ENCODE measurements at places on chromosomes 12 and 14.

GRCh38 chr14:58807191-58807590 lies 169.4 kb downstream of the DACT1 start:
- no peaks in the 10 kb centered on the region for H3K4me1 ChIP-seq
- no peak for DNase-seq
- H3K36me3 ChIP-seq = no peaks in the 10 kb centered on the region
- no peak overlapping the region for H3K4me3 ChIP-seq
- H3K27me3 ChIP-seq = no peaks in the 10 kb centered on the region

DNA sequence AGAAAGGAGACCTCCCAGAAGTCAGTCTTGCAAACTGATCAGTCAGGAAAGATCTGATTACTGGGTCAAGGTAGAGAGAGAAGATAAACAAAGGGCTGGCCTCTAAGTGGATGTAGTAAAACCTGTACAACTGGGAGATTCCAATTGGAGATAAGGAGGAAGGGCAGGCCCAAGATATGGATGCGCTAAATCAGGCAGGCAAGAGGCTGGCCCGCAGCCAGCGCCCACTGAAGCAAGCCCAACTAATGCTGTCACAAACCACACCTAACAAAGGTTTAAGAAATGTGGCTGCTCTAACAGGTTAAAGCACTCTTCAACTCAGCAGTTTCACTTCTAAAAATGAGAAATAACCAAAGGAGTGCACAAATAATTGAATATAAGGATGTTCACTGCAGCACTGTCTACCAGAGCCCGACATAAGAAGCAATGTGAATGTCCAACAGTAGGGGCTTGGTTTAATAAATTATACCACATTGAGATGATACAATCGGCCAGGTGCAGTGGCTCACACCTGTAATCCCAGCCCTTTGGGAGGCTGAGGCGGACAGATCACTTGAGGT lies 4.7 kb downstream of the GLTP start:
- peaks cover 52% of the 10 kb centered on the region for H3K4me1 ChIP-seq
- H3K27me3 ChIP-seq = no peaks in the 10 kb centered on the region
- no peak overlapping the region for H3K27ac ChIP-seq
- peaks cover 26% of the 10 kb centered on the region for H3K36me3 ChIP-seq
- H3K4me3 ChIP-seq = no peak overlapping the region

GRCh38 chr14:83044001-83044400 lies 1510.3 kb upstream of the SEL1L start:
- H3K36me3 ChIP-seq = no peaks in the 10 kb centered on the region
- DNase-seq = no peak
- no peak overlapping the region for H3K4me3 ChIP-seq
- no peaks in the 10 kb centered on the region for H3K27me3 ChIP-seq

- no peaks in the 10 kb centered on the region for H3K27me3 ChIP-seq
- DNase-seq = no peak
- no peaks in the 10 kb centered on the region for H3K36me3 ChIP-seq
- no peaks in the 10 kb centered on the region for H3K4me1 ChIP-seq
- H3K27ac ChIP-seq = no peak overlapping the region
Observed at GRCh38 chr12:87784350-87784749, 244.9 kb downstream of the C12orf50 start.

DNA sequence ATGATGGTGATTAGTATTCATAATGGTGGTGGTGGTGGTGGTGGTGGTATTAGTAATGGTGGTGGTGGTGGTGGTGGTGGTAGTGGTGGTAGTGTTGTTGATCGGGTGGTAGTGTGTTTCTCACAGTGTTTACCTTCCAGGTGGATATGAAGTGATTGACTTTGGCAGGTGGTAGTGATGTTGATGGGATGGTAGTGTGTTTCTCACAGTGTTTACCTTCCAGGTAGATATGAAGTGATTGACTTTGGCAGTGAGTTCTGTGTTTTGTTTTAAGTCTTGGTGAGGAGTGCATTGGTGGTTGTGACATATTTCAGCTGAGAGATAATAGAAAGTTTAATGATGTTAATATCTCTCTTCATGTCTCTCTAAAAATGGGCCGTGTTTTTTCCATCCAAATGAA lies 189.4 kb downstream of the TMTC2 start:
- no peak overlapping the region for H3K27ac ChIP-seq
- H3K36me3 ChIP-seq = no peaks in the 10 kb centered on the region
- H3K4me1 ChIP-seq = no peaks in the 10 kb centered on the region
- no peak for DNase-seq
- no peaks in the 10 kb centered on the region for H3K27me3 ChIP-seq

DNA sequence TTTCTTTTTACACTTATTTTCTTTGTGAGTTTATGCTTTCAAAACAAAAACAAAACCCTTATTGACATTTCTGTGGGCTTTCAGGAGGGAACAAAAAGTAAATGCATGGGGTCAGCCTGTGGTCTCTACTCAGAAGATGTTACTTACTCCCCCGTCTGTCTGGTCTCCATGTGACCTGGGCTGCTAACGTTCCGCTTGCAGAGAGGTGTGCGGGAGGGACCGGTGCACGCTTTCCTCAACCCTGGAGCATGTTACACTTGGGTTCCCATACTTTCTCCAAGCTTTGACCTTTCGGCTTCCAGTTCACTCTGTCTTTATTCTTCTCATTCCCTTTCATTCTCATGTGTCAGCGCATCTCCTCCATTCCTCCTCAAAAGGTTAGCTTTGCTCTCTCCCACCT lies 36.5 kb downstream of the ZC3H14 start:
- H3K4me3 ChIP-seq = peak overlapping the region; percentile 58
- H3K27me3 ChIP-seq = no peaks in the 10 kb centered on the region
- peaks cover 100% of the 10 kb centered on the region for H3K36me3 ChIP-seq
- H3K4me1 ChIP-seq = peaks cover 48% of the 10 kb centered on the region
- no peak for DNase-seq

GRCh38 chr14:92704036-92704804 lies 44.2 kb downstream of the LGMN start:
- H3K4me1 ChIP-seq = peaks cover 2% of the 10 kb centered on the region
- H3K36me3 ChIP-seq = peaks cover 5% of the 10 kb centered on the region
- DNase-seq = no peak
- H3K4me3 ChIP-seq = no peak overlapping the region
- no peak overlapping the region for H3K27ac ChIP-seq

- no peak overlapping the region for H3K27ac ChIP-seq
- H3K36me3 ChIP-seq = peaks cover 86% of the 10 kb centered on the region
- DNase-seq = no peak
- H3K4me1 ChIP-seq = peaks cover 40% of the 10 kb centered on the region
Observed at GRCh38 chr12:94426049-94426448, 33.6 kb downstream of the CEP83 start.

DNA sequence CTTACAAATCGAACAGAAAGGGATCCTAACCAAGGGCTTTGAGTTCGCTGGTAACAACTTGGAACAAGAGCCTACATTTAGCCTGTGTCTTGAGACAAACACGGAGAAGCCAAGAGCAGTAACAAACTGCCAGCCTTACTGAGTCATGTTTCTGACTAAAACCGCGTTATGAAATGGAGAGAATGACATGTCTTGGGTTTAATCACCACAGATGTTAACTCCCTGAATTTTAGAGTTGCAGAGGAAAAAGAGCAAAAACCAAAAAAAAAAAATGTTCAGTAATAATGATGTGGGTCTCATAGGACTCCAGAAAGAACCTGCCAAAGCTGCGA lies 1.0 kb downstream of the BLTP3B start:
- H3K27me3 ChIP-seq = no peaks in the 10 kb centered on the region
- H3K4me3 ChIP-seq = peak overlapping the region; percentile 99
- peaks cover 36% of the 10 kb centered on the region for H3K36me3 ChIP-seq
- H3K4me1 ChIP-seq = peaks cover 50% of the 10 kb centered on the region

- H3K36me3 ChIP-seq = peaks cover 95% of the 10 kb centered on the region
- no peaks in the 10 kb centered on the region for H3K4me1 ChIP-seq
- no peak for DNase-seq
- H3K27ac ChIP-seq = peak overlapping the region; percentile 2
Observed at GRCh38 chr12:132049876-132050275, 94.2 kb downstream of the DDX51 start.

DNA sequence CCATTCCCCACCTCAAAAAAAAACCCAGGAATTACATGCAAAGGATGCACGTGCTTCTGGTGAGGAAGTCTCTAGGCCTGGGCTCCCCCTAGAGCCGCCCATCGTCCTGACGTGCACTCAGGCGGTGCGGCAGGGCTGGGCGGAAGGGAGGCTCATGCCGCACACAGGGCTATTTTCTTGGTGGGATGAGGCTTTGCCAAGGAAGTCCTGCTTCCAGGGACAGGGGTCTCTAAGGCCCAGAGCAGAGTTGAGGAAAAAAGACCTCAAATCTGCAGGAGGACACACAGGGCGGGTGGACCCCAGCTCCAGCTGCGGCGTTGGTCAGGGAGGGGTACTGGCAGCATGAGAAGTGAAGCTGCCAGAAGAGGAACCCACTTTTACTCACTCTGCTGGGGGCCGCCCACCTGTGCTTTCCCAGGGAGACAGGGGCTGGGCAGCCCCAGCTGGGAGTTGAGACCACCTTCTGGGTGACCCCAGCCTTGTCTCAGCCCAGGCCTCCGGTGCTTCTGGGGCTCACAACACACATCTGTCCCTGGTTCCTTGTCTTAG lies 4.2 kb downstream of the RHOF start:
- peaks cover 78% of the 10 kb centered on the region for H3K4me1 ChIP-seq
- H3K36me3 ChIP-seq = peaks cover 76% of the 10 kb centered on the region
- peak overlapping the region; percentile 96 for H3K4me3 ChIP-seq
- DNase-seq = peak; percentile 73

- no peak for DNase-seq
- no peaks in the 10 kb centered on the region for H3K36me3 ChIP-seq
- H3K4me3 ChIP-seq = no peak overlapping the region
- H3K4me1 ChIP-seq = peaks cover 28% of the 10 kb centered on the region
Observed at GRCh38 chr14:34055157-34055950, 104.5 kb upstream of the EGLN3 start.

- no peak overlapping the region for H3K4me3 ChIP-seq
- peaks cover 29% of the 10 kb centered on the region for H3K4me1 ChIP-seq
- peak; percentile 71 for DNase-seq
- peaks cover 13% of the 10 kb centered on the region for H3K36me3 ChIP-seq
Observed at GRCh38 chr14:50344116-50344775, 32.1 kb downstream of the DMAC2L start.

DNA sequence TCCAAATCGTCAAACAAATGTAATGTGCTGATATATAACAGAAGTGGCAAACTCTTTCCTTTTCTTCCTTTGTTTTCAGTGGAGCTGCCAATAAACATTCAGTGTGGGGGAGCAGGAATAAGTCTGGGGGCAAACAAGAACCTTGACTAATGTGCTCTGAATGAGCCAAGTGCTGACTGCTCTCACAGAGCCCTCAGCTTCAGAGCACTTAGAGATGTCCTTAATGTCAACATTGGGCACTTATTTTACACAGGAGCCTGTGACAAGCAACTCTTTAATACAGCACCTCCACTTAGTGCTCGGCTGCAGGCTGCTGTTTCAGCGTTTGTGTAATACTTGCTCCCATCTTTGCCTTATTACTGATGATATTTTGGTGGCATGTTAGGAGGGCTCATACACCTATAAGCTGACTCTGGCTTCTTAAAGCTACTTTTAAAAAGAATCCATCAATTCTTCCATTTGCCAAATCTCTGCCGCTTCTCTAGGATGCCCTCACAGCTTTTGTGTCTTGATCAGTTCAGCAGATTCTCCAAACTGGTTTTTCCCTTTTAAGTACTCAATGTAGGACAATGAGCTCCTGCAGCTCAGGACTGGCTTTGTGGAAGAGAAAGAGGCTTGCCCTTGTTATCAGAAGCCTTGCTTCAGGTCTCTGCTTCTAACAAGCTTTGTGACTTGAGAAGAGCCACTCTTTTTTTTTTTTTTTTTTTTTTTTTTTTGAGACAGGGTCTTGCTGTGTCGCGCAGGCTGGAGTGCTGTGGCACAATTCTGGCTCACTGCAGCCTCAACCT lies 206.6 kb downstream of the MON2 start:
- no peak overlapping the region for H3K27ac ChIP-seq

GRCh38 chr12:65925626-65926025 lies 101.3 kb downstream of the HMGA2 start:
- H3K36me3 ChIP-seq = no peaks in the 10 kb centered on the region
- no peak overlapping the region for H3K4me3 ChIP-seq
- H3K4me1 ChIP-seq = peaks cover 2% of the 10 kb centered on the region
- peaks cover 38% of the 10 kb centered on the region for H3K27me3 ChIP-seq
- no peak for DNase-seq

DNA sequence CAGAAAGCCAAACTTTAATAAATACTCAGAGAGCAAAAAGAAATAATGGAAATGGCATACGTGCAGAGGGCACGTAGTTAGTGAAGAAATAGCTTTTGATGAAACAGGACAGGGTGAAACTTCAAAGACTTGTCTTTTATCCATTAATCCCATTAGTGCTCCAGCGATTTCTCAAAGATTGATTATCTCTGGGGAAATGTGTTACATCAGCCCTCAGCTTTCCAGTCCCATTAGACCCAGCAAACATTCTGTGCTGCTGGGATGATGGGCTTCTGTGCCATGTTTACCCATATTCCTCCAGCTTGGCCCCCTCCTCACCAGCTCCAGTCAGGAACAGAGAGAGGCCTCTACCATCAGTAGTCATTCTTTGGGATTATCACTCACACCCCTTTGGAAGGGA lies 113.1 kb downstream of the CACNA1C start:
- H3K36me3 ChIP-seq = no peaks in the 10 kb centered on the region
- no peak for DNase-seq
- no peaks in the 10 kb centered on the region for H3K4me1 ChIP-seq
- H3K27ac ChIP-seq = no peak overlapping the region

GRCh38 chr14:58832095-58832521 lies 194.3 kb downstream of the DACT1 start:
- no peaks in the 10 kb centered on the region for H3K36me3 ChIP-seq
- H3K4me3 ChIP-seq = no peak overlapping the region
- no peaks in the 10 kb centered on the region for H3K27me3 ChIP-seq
- H3K4me1 ChIP-seq = peaks cover 3% of the 10 kb centered on the region

- H3K4me1 ChIP-seq = peaks cover 10% of the 10 kb centered on the region
- no peak for DNase-seq
- H3K4me3 ChIP-seq = no peak overlapping the region
- H3K27me3 ChIP-seq = no peaks in the 10 kb centered on the region
- peaks cover 78% of the 10 kb centered on the region for H3K36me3 ChIP-seq
Observed at GRCh38 chr12:123398550-123399254, 14.8 kb downstream of the KMT5A start.

DNA sequence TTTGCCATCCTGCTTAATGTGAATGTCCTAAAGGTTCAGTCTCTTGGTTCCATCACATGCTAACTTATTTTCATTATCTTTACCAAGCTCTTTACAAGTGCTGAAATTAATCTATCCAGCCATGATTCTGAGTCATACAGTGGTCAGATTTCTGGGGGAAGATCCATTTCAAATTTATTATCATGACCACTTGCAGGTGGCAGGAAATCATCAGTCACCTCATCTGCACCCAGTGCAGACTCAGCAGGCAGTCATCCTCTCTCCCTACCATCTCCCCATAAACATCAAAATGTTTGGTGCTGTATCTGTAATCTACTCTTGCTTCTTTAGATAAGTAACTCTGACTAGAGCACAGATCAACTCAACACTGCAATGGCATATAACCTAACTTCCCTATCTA lies 23.5 kb downstream of the ATG14 start:
- peaks cover 57% of the 10 kb centered on the region for H3K4me1 ChIP-seq
- peak overlapping the region; percentile 97 for H3K27ac ChIP-seq
- no peak for DNase-seq
- H3K36me3 ChIP-seq = peaks cover 77% of the 10 kb centered on the region
- H3K27me3 ChIP-seq = no peaks in the 10 kb centered on the region
